ENCODE measurements at places on chromosomes 2 and 18.
A peak's percentile ranks its signal among the peaks of the same experiment; 100 is the strongest.

DNA sequence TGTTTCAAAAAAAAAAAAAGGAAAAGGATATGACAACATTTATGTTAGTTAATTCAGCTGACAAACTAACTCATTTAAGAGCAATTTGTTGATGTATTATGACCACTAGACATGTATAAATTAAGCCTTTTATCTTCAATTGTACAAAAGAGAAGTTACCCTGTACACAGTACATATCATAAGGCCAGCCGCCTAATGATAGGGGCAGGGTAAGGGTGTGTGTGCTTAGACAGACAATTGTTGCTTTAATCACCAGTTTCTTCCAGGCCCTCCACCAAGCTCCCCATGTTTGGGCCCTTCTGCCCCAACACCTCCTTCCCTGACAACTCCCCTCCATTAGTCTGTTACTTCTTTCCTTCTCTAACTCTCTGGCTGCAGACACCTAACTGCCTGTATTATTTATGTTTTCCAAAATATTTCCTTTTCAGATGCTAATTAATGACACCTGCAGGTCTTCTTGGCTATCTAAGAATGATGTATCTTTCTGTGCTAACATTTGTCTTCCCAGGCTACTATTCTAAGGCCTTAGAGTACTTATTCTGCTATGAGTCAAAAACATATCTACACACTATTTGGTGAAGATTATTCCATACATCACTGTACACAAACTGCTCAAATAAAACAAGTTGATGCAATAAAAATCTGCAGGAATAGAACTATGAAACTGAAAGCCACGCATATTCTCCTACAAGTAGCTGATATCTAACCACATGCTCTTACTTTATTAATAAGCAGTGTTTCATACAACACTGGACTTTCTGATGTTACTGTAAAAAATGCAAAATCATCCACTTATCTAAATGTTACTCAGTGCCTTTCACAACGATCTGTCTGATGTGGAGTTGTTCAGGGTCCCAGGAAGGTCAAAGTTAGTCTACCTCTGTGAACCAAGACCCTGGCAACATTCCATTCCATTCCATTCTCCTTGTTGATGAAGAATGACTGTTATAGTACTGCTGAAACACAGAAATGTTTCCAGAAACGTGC is 26.4 kb downstream of the TMEM131 start:
- no peak for DNase-seq

DNA sequence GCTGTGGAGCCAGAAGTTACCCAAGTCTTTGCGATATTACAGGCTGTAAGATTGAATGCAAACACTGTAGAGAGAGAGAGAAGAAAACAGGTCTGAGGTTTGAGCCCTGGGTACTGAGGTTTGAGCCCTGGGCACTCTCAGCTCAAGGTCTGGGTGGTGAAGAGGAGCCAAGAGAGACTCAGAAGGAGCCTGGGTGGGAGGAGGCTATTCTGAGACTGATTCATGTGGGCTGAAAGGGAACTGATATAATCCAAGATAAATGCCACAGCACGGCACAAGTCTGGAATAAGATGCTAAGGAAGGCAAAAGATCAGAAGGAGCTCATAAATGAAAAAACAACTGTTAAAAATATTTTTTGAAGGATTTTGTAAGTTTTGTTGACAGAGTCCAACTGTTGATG is 407.6 kb upstream of the HS6ST1 start:
- DNase-seq = no peak

DNA sequence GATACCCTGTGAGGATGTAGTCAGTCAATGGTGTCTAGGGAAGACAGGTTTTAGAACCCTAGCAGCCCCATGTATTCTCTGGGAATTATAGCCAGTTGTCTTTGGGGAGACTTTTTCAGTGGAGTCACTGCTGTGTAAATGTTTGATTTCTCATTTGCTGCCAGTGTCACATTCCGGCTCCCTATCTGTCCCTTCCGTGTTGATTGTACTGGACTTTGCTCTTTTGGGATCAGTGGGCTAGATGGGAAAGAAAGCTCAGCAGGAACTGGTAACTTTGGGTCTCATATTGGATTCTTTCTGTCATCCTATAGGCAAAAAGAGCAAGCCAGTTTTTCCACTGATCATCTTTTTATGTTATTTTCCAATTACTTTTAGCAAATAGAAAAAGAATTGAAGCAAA is 70.1 kb downstream of the GTF3C3 start:
- no peak for DNase-seq

- no peak for DNase-seq
These were observed 1.5 kb upstream of the VSNL1 start for GRCh38 chr2:17538844-17539554.

- DNase-seq = no peak
These were observed 753.2 kb downstream of the ADCYAP1 start for GRCh38 chr18:1657876-1658275.

DNA sequence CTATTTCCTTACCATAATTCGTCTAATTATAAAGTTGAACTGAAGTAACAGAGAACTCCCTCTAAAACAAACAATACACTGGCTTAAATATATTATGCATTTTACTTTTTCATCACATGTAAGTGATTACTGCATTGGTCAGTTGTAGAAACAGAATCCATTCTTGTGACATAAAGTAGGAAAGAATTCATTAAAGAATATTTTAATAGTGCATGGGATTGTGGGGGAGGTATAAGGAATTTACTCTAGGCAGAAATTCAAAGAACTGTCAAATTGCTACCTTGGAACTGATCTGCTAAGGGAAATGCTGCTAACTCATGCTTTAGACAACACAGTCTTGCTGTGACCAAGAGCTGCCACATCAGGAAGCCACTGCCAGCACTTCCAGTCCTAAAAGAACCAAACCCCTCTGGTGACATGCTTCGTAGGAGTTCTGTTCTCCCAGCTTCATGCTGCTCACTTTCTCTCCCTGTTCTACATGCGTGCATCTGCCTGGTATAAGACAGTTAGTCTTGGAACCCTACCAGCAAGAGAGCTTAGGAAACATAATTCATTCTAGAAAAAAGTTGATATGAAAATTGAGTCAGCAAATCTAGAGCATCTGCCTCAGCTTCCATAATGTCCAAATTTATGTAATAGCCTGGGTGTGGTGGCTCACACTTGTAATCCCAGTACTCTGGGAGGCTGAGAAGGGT is 1137.6 kb upstream of the NXPH2 start:
- DNase-seq = no peak

- no peak for DNase-seq
These were observed 25.9 kb downstream of the KCMF1 start for GRCh38 chr2:84996909-84997308.

DNA sequence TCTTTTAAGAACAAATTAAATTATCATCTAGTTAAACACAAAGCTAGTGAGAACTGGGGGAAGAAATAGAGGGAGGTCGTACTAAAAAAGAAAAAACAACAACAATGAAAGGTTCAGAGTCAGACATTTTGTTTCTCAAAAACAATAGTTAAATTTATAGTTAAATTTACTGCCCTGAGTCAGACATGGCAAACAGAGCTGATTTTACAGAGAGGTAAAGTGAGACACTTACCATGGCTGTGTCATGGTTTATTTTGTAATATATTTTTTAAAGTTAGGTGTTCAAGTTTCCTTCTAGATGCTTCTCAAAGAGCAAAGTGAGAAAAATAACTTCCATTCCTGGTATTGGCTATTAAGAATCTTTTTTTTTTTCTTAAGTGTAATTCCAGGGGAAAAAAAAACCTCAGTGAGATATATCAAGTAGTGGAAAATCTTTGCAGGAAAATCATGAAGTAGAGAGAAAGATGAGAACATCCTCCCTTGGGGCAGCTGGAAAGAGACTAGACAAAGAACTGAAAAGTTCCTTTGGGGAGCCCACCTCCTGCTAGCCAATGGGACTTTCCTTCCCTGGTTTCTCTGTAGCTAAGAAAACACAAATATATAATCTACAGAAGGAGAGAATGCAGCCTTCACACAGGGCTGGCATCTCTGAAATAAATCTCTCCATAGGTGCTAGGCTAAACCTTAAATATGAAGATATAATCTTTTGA is 12.3 kb downstream of the KLF7 start:
- DNase-seq = no peak

- DNase-seq = no peak
These were observed 86.7 kb upstream of the TMEM18 start for GRCh38 chr2:763766-764525.

DNA sequence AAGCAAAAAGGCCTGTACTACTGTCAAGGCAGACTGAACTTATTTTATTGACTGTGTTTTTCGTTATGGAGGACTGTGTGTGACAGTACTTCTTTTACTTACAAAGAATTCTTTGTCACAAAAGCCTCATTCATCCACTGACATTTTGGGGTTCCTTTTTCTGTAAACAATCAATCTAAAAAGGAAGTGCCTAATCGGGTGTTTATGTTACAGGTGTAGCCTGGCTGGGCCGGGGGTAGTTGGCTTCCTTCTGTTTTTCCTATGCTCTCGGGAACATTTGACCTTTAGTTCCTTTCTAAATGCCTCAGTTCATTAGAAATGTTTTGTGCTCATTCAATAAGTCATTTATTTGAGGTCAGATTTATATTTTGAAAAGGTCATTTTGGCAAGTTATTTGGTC is 8.3 kb downstream of the ZCCHC2 start:
- no peak for DNase-seq

- DNase-seq = no peak
These were observed 85.3 kb downstream of the UXS1 start for GRCh38 chr2:106108791-106109190.

DNA sequence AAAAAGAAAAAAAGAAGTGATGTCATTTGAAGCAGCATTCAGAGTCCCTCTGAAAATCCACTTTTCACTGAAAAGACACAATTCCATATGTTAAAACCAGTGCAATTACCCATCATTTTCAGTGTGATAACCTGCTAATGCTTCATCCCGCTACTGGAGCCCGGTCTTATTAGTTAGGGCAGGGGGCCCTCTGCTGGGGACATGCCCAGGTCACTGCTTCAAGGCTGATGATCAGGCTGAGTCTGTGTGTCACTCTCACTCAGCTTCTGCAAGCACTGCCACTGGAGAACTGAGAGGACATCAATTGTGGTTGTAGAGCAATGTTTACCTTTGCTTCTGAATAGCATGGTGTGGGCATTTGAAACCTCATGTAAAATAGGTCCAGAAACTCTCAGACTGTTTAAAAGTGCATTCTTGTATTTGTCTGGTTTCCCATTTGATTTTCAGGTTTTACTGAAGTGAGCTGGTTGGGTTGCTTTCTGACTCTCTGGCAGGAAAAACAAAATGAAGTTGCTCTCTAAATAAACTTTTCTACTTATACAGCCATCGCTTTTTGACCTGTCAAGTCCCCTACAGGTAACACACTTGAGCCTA is 49.2 kb upstream of the NXPH2 start:
- peak; percentile 20 for DNase-seq

DNA sequence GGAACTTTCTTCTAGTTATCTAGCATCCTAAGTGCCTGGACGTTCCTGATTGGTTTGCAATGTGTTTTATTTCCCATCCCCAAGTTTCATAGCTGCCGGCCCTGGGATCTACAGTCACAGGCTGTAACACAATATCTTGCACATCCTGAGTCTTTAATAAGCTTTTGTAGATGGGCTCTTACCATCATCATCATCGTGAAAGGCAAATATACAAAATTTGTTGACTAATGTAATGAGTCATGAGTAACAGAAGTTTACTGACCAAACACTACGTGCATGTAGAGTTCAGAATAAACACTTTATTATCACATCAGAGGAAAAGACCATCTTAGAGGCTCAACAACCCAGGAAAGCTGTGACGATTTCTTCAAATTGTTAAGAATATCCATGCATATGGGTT is 8.1 kb upstream of the TYMS start:
- no peak for DNase-seq

GRCh38 chr2:221212105-221212504 is 360.0 kb downstream of the EPHA4 start:
- no peak for DNase-seq

- DNase-seq = no peak
These were observed 19.8 kb downstream of the DTYMK start for GRCh38 chr2:241666627-241667400.
